ENCODE measurements at places on chromosomes 3 and 15.

DNA sequence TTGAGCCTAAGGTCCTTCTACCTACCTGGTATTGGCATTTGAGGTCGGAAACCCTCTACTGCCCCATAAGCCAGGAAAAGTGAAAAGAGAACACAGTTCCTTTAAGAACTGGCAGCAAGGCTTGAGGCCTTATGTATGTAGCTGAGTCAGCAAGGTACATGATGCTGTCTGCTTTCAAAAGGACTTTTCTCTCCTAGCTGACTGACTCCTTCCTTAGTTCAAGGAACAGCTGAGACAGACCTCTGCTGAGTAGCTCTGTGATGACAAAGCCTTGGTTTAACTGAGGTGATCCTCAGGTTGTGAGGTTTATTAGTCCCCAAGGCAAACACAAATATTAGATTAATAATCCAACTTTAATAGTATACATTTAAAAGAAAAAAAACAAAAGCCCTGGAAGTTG lies 45.8 kb downstream of the ADPGK start:
- no peak for DNase-seq

DNA sequence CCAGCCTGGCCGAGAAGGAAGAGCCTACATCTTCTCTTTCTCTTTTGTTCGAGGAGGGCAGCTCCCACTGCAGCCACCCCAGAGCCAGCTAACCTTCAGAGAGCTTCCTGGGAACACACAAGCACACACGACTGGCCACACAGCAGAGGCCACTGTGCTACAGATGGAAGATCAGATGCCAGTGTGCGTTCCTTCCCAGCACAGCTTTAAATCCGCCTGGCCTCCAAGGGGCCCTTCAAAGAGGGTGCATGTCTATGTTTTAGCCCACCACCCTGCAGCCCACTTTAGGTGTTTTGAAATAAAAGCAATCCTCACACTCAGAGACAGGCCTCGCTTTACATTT lies 12.4 kb downstream of the ALDH1A3 start:
- no peak for DNase-seq

DNA sequence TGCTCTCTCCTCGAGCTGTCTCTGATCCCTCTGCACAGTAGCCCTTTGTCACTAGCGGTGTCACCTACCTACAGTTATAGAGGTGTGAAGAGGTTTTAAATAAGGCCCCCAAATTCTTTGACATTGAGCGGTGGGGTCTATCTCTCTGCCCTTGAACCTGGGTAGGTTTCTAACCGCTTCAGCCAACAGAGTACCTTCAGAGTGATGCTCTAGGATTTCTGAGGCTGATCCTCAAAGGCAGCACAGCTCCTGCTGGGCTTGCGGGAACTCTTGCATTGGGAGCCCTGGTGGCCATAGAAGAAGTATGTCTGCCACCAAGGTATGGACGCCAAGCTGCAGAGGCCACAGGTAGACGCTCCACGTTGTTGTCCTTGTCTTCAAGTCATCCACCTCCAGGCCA lies 35.7 kb downstream of the ADAMTS17 start:
- no peak for DNase-seq

- DNase-seq, result no peak
These were observed 42.3 kb upstream of the LHFPL4 start for GRCh38 chr3:9595877-9596276.

DNA sequence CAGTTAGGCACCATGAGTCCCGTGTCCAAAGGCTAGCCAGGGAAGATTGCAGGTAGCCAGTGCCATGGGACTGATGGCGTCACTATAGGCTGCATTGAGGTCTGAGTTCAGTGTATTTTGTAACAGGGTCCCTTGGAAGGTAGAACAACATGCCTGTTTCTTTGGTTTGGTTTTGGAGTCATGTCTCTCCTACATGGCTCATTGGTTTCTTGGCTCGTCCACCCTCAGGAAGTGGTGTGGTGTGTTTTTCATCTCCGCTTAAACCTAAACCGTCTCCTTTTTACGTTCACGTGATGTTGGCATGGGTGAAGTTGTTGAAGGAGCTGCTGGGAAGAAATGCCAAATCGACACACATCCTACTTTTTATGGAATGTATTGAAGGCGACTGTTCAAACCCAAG lies 71.6 kb downstream of the FLNB start:
- DNase-seq, result no peak

DNA sequence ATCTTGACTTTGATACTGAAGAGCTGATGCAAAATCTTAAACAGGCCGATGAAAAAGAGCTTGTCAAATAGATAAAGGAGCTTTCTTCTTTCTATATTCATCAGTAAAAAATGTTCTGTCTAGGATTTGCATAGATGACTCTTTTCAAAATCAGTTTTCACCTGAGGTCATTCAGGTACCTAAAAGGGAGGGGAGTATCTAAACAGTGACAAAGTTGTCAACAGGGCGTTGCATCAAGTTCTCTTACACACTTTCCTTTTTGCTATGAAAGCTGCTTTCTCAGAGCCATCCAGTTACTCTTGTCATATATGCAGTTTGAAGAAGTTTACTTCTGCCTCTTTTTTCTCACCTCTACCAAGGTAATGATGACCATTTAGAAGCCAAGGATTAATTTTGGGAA lies 60.0 kb downstream of the AKAP13 start:
- no peak for DNase-seq

DNA sequence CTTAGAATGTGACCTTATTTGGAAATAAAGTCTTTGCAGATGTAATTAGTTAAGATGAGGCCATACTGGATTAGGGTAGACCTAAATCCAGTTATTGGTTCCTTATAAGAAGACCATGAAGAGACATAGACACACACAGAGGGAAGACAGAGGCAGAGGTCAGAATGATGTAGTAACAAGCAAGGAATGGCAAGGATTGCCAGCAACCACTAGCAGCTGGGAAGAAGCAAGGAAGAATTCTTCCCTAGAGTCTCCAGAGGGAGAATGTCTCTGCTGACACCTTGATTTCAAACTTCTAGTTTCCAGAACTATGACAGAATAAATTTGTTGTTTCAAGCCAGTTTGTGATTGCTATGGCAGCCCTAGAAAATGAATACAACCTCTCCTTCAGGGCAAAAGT lies 116.7 kb downstream of the WDR76 start:
- no peak for DNase-seq

DNA sequence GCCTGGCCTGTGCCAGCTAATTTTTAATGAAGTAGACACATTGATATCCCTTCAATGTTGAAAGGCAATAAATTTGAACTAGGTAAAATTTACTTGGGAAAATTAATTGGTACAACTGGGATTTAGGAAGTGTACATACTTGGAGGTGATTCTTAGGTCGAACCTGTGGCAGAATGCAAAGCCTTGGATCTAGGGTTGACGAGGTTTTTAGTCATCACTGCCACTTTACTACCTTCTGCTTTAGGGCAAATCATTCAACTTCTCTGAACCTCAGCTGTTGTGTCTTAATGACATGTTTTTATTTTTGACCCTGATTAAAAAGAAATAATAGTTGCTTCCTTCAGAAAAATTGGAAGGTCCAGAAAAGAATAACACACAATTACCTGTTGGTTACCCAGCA lies 2.5 kb downstream of the APPL1 start:
- no peak for DNase-seq

DNA sequence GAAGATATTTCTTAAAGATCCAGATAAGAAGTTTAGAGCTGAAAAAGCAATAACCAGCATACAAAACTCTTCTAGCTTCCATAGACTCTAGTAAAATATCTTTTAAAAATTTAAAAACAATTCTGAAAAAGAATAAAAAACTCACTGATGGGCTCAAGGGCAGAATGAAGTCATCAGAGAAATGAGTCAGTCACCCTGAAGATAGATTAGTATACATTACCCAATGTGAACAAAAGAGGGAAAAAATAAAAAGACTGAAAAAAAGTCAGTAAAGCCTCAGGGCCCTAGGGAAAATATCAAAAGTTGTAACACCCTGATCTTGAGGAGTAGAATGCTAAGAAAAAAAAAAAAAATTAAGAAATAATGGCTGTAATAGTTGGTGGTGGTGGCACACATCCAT lies 11.4 kb downstream of the DET1 start:
- DNase-seq, result no peak

All from activated T-helper 1 cell treated with Interleukin-2 at 50 U/mL for 16 hours (primary cell).